Mammary epithelial cell (primary cell): ENCODE measurements at places on chromosomes 6 and 20.
A peak's percentile ranks its signal among the peaks of the same experiment; 100 is the strongest.

- DNase-seq = no peak
Observed at GRCh38 chr6:55902796-55903195, 27.4 kb upstream of the BMP5 start.

DNA sequence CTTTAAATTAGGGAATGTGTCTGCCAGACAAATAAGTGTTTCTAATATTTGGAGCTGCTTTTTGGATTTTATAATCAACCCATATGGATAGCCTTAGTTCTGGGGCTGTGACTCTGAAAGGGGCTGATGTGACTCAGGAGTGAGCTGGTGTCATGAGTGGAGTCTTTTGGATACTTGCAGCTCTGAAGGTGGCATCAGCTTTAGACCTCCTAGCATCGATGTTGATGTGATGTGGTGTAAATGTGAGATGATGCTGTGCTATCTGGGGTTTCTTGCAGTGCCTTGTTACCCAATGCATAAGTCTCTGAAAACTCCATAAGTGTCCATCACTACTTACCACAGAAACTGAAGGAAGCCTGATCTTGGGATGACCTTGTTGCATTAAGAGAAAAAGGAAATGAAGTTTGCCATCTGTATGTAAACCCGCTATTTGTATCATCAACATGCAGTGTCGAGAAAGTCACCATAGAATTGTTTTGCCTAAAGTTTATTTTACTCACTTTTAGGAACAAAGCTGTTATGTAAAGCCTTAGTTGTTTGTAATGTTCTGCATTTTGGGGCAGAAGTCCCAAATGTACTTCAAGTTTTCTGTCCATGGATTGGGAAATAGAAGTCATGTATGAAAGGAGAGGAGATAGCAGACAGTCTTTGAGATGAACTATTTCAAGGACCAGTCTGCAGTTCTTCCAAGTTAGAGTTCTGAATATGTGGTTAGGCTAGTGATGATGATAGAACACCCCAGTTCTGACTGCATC is 8.0 kb downstream of the FOXO3 start:
- DNase-seq = no peak

DNA sequence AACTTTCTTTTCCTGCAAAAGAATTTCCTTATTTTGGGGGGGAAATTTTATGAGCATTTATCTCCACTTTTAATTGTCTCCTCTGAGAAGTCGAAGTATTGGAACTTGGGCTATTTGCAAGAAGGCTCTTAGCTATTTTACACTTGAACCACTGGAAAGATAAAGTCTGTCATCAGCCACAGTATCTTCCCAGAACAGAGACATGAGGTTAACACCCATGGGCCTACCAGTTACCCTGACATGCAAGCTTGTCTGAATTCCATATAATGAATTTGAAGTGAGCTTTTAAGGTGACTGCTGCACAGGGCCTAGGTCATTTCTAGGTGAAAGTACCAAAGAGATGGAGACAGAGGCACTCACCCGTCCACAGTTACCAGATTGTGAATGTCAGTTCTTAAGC is 193.1 kb downstream of the SIM1 start:
- DNase-seq = no peak

DNA sequence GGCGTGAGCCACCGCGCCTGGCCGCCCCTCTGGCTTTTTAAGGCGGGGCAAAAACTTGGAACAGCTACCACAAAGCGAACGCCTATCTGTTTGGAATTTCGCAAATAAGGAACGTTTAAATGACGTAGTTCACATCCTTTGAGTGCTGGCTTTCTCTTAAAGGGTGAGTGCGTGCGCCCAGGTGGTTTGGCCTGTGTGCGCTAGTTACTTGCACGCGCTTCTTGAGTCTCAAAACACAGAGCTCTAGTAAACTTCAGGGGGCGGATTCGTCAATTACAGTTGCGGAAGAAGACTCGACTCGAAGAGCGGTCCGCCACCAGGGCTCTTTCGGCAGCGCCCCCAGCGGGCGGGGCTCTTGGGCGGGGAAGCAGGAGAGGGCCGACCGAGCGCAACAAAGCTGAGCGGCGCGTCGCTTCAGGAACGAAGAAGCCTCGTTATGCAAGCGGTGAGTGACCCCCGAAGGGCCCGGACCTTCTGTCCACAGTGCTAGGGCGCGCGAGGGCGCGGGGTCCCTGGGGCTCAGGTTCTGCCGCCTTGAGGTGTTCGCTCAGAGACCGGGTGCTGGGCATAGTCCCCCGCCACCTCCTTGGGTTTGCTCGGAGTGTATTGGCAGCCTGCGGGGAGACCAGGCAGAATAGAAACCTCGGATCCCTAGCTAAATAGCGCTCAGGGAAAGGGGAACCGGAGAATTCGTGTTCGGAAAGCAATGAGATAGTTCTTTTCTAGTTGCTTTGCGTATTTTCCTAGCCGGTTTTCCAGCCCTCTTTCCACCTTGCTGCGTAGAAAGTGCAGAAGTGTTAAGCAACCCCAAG is at the start of gene SYCP2L:
Gene SYCP2L, plus strand, starts transcription at position 362 of the 812 bp plus-strand sequence. Its CDS starts 75 bp downstream, at position 437.
- DNase-seq = peak; percentile 56

DNA sequence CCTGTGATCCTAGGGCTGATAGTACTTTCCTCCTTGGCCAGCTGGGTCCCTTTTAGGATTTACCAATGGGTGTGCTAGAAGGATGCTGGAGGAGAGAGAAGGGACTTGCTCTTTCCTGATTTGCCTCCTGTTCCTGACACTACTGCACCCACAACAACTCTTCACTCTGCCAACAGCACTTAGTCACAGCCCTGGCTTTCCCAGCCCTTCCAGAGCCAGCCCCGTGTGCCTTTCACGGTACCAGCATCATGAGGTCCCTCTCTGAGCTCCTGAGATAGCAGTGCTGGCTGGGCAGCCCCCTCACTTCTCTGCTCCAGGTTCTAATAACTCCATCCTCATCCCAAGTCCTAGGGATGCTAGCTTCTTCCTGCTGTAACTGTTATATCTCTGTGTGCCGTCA is 80.9 kb downstream of the DNAH8 start:
- no peak for DNase-seq

GRCh38 chr6:14321992-14322772 is 204.6 kb downstream of the CD83 start:
- no peak for DNase-seq

DNA sequence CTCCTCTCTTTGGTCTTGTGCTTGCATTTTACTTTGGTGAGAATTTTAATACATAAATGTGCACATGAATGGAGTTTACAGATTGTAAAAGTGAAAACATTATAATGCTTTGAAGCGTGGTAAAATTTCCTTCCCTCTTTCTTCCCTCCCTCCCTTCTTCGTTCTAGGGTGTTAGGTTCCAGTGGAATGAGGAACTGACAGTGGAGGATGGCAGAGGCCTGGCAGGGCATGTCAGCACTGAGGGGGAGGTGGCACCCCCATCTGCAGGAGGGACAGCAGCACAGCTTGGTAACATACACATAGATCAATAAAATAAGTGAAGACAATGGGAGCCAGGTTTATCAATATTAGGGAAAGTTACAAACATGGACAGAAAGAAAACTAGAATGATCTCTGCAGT is 47.5 kb downstream of the RNASET2 start:
- DNase-seq = no peak

GRCh38 chr6:154478021-154478700 is 32.3 kb downstream of the CNKSR3 start:
- DNase-seq = no peak

GRCh38 chr6:27617700-27618689 is 145.1 kb upstream of the ZNF184 start:
- DNase-seq = peak; percentile 64

DNA sequence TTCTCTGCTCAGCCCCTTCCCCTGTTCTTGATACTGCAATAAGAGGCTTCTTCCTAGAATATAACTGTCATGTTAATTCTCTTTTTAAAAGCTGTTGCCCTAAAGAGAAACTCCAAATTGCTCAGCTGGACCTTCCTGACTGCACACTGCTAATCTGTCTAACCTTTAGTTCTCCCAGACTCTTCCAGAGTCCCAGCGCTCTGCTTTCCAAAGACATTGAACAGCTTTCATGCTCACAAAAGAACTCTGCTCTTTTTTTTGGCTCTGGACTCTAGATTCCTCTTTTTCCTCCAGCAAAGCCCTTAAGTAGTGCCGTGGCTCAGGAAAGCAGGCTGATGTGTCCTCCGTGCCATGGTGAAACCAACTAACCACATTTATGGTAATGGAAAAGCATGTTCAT is 356.6 kb upstream of the RSPO3 start:
- no peak for DNase-seq

DNA sequence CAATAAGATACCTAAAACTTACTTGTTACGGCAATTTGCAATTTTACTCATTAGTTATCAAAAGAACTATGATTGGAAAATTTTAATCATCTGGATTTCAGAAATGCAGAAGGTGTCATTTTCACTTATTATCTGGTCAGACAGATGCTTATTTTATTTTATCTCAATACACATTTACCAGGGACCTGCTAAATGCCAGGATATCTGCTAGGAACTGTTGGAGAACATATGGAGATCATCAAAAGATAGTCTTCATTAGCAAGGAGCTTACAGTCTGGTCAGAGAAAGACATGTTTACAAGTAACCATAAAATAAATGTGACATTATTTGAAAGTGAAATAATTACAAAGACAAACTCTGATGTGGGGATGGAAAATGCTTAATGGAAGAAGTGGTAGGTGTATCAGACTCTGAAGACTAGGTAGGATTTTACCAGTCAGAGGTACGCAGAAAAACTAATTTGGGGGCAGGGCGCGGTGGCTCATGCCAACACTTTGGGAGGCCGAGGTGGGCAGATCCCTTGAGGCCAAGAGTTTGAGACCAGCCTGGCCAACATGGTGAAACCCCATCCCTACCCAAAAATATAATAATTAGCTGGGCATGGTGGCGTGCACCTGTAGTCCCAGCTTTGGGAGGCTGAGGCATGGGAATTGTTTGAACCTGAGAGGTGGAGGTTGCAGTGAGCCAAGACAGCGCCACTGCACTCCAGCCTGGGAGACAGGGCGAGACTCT is 137.8 kb downstream of the MYB start:
- DNase-seq = no peak

GRCh38 chr6:13538084-13538483 is 36.3 kb upstream of the SIRT5 start:
- DNase-seq = peak; percentile 22

DNA sequence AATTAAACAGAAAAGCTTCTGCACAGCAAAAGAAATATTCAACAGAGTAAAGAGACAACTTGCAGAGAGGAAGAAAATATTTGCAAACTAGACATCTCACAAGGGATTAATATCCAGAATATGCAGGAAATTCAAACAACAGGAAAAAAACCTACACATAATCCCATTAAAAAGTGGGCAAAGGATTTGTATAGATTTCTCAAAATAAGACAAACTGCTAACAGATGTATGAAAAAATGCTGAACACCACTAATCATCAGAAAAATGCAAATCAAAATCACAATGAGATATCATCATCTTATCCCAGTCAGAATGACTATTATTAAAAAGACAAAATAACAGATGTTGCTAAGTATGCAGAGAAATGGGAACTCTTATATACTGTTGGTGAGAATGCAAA is 129.6 kb downstream of the SYNDIG1 start:
- no peak for DNase-seq

DNA sequence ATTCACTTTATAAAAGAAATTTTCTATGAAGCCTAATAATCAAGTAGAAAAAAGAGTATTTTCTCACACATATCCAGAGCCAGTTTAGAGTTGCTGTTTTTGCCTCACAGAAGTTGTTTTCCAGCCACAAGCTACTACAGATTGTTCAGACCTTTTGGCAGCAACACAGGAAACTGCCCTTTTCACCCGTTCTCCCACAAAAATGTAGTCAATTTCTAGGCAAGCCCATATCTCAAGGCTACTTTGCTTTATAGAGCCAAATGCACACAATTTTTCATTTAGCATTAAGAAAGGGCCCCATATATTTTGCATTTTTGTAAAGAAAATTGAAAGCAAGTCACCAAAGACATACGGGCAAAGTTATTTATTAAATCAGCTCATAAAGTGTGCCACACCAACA is 49.5 kb downstream of the EPB41L2 start:
- DNase-seq = peak; percentile 33

GRCh38 chr6:38404355-38404754 is 235.4 kb downstream of the BTBD9 start:
- DNase-seq = no peak

- peak; percentile 98 for DNase-seq
Observed at GRCh38 chr6:78598966-78599365, 268.4 kb upstream of the IRAK1BP1 start.

GRCh38 chr20:62476056-62476838 is 452 bp upstream of the GATA5 start:
- DNase-seq = no peak

GRCh38 chr6:37125774-37126492 is 44.0 kb upstream of the PIM1 start:
- no peak for DNase-seq

DNA sequence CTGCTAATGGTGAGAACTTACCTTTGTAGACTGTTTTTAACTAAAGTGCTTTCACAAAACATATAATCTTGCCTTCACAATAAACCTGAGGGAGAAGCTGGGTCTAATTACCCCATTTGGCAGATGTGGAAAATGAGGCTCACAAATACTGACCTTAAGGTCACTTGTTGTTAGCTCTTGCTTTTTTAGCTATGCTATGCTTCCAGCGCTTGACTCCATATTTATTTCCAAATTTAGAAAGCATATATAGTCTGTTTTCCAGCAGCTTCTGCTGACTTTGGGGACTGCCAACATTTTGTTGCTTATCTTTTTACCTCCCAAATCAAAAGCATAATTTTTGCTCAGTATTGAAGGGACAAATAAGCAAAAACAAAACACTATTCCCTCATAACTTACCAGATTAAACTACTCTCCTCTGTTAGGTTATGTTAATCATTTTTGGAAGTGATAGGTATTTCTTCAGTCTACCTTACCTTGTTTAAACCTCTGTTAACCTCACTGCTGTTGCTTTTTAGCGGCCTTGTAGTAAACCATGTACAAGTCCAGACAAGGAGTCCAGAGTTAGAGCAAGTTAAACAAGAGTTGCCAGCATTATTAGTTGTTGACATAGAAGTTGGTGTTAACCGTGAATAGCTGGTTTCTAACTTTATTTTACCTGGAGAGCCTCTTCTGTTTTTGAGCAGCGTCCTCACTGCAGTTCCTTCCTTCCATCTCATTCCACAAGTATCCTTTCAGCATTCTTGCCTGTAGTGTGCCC is 4.9 kb upstream of the BTBD3 start:
- peak; percentile 63 for DNase-seq

DNA sequence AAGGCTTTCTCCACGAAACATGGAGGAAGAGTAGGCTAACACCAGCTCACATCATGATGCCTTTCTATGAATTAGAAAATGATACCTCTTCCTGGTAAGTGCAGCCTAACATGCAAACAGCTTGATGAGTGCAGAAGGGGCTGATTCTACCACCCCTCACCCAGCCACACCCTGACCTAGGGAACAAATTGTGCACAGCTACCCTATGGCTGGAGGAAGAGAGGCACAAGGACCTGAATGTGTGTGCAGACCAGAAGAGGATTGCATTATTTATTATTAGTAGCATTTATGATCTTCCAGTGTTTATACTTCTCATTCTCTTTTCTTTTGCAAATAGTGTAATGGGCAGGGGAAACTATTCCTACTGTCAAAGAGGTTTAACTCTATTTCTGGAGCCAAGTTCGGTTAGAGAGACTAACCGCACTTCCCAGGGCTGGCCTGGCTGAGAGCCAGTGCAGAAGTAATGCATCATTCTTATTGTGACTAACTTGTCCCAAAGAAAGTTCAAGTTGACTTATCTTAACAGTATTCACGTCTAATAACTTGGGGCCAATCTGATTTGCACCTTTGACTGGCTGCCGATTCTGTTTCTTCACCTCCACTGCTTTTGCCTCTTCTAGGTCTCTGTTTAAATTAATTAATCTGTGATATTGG is 237.5 kb downstream of the CD83 start:
- peak; percentile 80 for DNase-seq
